Stimulated activated CD4-positive, alpha-beta T cell treated with anti-CD3 and anti-CD28 coated beads, Interleukin-1b, Interleukin-23, amount 100 ng/mL, for 24 hours (primary cell): ENCODE measurements at places on chromosomes 4 and X.

DNA sequence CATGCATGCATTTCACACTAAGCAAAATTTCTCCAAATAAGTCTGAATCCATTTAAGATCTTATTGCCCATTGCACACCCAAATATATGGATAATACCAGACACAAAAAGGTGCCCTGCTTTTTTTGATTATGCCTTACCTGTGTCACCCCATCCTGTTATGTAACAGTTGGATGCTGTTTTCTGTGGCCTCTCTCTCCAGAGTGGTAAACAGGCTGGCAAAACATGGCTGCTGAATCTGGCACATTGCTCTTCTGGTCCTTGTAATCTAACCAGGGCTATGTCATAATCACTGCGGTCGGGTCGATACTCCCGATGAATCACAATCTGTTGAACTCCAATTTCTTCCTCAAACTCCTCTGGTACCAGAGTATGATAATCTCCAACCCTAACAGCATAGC, 70.1 kb downstream of the PRSS12 start:
- DNase-seq, result no peak

- no peak for DNase-seq
Observed at GRCh38 chr4:150561143-150561737, 20.7 kb upstream of the MAB21L2 start.

DNA sequence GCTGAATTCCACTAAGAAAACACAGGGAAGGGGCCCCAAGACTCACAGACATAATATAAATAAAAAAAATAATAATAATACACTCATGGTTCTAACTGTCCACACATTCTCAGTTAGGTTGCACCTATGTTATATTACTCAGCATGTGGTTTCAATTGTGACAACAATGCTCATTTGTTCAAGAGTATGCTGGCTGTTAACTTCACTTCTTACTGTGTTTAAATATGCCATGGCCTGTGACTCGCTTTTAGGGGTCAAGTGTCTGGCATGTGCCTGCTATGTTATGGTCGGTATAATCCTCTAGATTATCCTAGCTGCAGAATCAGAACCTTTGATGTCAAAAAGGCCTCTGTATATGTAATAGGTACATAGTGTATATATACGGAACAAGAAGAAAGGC, 324.8 kb upstream of the INTU start:
- no peak for DNase-seq

DNA sequence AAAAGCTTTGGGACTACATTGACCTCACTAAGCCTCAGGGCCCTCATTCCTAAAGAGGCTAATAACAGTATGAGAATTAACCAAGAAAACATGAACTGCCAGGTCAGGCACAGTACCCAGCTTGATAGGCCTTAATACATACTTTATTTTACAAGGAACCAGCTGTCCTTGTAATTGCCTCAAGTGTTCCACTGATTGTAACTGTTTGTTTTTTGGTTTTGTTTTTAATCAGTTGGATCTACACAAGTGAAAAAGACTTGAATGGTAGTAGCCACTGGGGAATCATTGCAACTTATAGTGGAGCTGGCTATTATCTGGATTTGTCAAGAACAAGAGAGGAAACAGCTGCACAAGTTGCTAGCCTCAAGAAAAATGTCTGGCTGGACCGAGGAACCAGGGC, 35.6 kb downstream of the PKD2 start:
- DNase-seq, result no peak

- no peak for DNase-seq
Observed at GRCh38 chr4:829291-829690, 3.4 kb upstream of the CPLX1 start.

DNA sequence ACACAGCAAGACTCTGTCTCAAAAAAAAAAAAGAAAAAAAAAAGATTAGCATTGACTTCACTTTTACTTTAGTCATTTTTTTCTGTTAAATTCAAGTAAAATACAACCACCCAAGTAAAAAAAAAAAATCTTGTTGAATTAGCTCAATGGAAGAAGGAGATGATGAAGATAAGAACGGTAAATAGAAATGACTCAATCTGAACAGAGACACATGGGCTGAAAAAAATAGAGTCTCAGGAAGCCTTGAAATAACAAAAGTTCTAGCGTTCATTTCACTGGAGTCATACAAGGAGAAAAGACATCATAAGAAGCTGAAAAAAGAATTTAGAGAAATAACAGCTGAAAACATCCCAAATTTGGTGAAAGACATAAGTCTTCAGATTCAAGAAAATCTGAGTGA, 75.5 kb downstream of the CASP3 start:
- DNase-seq, result no peak

DNA sequence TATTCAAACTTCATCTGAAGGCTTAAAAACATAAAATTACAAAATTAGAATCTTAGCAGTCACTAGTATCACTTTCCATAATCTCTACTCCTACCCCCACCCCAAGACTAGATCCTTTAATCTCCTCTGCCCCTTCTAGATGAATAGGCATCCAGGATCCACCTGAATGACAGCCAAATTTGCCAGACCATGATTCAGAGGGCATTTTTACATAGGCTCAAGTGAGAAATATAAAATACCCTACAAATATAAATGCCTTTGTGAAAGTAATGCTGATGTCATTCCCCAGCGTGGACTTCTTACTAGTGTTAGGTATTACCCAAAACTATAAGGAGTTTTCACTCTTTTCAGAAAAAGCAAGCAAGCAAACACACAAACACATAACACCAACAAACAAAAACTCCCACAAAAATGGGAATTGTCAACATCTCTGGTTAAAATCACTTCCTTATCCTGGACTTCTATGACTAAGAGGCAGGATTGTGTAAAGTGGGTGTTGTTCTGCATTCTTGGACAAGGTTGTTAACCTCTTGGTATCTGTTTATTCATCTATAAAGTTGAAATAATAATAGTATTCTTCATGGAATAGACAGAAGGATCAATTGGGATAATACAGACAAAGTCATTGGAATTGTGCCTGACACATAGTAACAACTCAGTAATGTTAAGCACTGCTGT, 51.3 kb upstream of the TMPRSS11F start:
- no peak for DNase-seq

DNA sequence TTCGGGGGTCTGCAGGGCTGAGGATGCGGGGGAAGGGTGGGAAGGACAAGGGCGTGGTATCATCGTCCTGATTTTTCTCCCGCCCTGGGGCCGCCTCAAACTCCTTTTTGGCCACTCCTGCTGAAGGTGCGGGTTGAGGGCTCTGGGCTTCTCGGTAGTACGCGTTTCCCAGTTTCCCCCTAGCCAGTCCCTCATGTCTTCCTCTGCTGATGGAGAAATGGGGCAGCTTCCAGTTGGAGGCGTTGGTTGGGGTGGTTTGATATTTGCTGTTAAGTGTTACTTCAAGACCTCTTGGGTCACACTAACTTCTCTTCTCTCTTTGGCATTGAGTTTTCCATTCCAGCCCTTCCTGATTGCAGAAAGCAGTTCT, 482 bp downstream of the GSTCD start:
- peak; percentile 0 for DNase-seq

GRCh38 chr4:143858456-143858855, 46.9 kb downstream of the GYPE start:
- DNase-seq, result no peak

GRCh38 chr4:115259642-115260041, 146.2 kb upstream of the NDST4 start:
- no peak for DNase-seq

DNA sequence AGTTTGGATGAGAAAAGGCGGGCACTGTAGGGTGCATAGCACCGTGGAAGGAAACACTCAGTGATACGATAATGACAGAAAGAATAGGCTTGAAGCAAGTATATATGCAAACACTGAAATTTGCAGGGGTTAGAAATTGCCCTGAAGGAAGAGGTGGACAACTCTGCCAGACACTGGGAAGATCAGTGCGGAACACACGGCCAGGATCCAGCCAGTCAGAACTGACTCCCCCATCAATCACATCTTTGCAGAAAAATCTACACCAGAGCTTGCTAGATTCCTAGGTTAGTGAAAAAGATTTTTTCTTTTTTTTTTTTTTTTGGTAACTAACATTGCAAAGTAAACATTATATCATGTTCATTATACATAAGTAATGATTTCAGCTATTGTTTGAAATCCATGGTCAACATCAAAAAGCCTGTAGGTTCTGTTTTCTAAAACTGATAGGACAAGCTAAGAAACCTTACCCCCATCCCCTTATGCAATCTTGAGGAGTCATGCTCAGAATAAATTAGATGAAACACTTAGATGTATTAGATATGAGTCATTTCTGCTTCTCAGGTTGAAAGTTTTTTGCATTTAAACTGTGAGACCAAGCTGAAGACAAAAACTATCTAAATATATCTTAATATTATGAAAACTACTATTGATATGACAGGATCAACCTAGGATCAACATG, 38.9 kb downstream of the TRIML1 start:
- no peak for DNase-seq

DNA sequence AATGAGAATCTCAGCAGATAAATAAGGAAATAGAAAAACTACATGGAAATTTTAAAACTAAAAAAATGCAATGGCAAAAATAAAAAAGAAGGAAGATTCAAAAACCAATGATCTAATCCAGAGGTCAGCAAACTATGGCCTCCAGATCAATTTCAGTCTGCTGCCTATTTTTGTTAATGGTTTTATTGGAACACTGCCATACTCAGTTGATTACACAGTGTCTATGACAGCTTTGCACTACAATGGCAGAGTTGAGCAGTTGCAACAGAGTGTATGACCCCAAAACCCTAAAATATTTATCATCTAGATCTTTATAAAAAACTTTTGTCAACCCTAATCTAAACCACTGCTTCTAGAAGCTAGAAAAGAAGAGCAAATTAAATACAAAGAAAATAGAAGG, 170.3 kb downstream of the RAB28 start:
- DNase-seq, result no peak

DNA sequence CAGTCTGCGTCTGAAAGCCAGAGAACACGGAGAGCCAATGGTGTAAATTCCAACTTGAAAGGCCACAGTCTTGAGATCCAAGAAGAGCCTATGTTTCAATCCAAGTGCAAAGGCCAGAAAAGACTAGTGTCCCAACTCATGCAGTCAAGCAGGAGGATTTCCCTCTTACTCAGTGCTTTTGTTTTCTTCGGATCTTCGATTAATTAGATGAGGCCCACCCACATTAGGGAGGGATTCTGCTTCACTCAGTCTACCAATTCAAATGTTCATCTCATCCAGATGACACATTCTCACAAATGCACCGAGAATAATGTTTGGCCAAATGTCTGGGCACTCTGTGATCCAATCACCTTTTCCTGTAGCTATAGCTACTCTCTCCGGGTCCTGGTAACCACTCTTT, 91.5 kb upstream of the S100G start:
- no peak for DNase-seq

DNA sequence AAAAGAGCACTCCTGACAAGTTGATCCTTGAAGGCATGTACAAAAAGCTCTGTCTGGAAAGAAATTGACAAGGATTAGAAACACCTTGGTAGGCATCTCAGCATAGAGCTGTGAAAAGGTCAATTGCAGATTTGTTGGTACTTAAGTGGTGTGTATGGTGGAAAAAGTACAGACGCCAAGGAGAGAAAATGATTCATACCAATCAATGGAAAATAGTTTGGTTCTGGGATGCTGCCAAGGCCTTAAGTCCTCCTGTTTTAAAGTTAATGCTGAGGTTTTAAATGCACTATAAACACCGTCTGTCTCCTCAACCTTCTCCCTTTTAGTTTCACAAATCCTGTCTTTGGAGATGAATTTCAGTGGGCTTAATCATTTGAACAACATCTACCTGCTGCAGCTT, 524.1 kb downstream of the IL15 start:
- no peak for DNase-seq

GRCh38 chr4:80090090-80090489, 17.1 kb upstream of the ANTXR2 start:
- no peak for DNase-seq

- DNase-seq, result no peak
Observed at GRCh38 chr4:180542445-180543100, 1700.6 kb upstream of the TENM3 start.

GRCh38 chrX:128800138-128800537, 723.2 kb downstream of the SMARCA1 start:
- DNase-seq, result no peak

DNA sequence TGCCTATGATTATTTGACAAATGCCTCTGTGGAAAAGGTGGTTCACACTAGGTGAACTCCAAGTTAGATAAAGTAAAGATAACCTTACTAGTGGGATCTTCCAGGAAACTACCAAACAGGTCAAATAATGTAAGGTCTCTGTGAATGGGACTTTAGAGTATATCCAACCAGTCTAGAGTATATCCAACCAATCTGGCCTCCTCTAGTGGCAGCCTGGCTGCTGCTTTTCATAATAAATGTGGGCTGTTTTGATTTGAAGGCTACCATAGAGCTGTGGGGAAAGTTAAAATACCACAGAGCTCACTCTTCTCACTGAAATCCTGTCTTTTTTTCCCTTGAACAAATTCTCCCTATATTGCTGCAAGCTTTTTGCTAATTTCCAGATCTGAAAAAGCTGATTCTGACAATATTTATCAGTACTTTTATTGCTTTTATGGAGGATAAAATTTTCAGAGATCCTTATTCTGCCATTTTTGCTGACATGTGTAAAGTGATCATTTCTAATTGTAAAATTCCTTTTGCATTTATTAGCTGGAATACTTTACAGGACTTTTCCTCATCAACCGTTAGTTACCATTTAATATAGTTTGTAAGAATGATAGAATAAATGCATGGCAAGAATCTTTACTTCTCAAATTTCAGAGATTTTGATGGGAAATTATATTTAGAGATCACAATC, 111.3 kb downstream of the TET2 start:
- no peak for DNase-seq

GRCh38 chr4:24091639-24092233, 201.9 kb upstream of the PPARGC1A start:
- DNase-seq, result no peak

DNA sequence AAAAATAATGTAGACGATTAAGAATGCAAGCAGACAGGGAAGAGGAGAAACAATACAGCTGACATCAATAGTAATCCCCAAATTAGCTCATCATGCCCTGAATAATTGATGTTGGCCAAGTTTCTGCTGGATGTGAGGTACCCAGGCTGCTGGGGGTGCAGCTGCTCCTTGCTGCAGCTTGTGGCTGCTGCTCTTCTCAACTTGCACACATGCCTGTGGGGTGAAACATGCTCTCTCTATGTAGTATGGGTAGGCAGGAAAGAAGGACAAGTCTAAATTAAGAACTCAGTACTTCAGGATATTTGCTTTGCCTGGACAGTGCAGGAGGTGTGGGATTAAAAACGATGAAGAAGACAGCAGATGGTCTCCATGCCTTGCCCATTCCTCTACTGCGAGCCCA, 16.7 kb downstream of the EDA2R start:
- no peak for DNase-seq

- DNase-seq, result no peak
Observed at GRCh38 chrX:86148594-86148993, 343 bp downstream of the DACH2 start.

DNA sequence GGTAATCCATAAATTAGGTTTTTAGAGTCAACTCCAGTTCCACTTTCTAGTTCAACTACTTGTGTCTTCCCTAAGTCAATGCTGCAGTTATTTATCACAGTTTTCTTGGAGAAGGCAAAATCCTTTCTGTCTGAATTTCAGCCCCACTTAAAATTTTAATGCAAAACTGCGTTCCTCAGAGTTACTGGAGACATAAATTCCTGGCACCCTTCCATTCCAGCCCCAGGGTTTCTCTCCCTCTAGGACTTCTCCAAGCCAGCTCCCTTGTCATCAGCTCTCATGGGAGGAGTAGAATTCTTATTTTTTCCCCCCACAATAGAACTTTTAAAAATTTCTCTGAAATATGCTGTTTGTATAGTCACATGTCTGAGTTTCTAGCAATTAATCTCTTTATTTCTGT, 50.6 kb upstream of the PHOX2B start:
- DNase-seq, result no peak

- no peak for DNase-seq
Observed at GRCh38 chrX:68894513-68895340, 65.9 kb downstream of the EFNB1 start.

- DNase-seq, result no peak
Observed at GRCh38 chr4:153748378-153748777, 11.4 kb downstream of the RNF175 start.
